ENCODE measurements at places on chromosomes 2 and 18. TPM values are rescaled to one million over a fixed set of nuclear protein-coding genes. Genes with fewer than 3 reads are reported as not detected.
A peak's percentile ranks its signal among the peaks of the same experiment; 100 is the strongest.

The MCEE gene
- total RNA-seq = 21.2 TPM

- peak; percentile 65 for DNase-seq
Observed at GRCh38 chr2:205885492-205886099, 200.4 kb downstream of the INO80D start.

DNA sequence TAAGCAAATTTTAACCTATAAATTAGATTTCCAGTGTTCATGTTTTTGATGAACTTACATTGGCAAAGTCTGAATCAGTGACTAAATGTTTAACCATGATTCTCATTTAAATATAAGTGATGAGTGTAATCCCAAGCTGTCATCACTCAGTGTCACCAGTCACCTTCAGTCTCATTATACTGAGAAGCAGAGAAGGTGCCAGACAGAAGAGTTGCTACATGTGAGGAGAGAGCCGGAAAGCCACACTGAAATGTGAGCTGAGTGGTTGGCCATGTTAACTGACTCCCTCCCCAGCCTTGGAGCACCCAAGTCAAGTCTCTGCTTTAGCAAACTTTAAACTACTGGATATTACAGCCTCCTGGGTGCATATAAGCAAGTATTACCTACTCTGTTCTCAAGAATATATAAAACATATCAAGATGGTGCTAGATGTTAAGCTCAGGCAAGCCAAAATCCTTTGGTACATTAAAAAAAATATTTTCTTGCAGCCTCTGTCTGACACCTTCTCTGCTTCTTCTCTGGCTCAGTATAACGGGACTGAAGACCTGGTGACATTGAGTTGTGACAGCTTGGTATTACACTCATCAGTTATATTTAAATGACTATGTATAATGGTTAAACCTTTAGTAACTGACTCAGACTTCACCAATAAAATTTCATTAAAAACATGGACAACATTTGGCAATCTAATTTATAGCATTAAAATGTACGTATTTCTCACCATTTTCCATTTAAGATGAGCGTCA, 75.8 kb upstream of the MAP3K20 start:
- DNase-seq = no peak

DNA sequence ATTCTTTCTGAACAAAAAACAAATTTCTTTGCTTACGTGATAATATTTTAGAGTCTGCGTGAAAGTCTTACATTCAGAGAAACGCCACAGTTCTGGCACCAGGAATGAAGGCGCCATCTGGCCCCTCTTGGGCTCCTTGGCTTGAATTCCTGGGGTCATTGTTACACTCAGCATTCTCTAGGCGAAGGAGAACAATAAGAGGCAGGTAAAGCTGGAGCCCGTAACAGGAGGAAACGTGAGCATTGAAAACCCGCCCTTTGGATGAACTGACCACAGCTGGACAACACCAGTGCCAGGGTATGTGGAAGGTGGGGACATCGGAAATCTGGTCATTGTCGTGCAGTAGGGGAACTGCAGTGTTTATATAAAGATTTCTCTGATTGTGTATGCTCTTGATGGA, 144.8 kb downstream of the RNF152 start:
- DNase-seq = no peak

The MAPK4 gene
- not detected for total RNA-seq

The FOXD4L1 gene
- total RNA-seq = 0.41 TPM

DNA sequence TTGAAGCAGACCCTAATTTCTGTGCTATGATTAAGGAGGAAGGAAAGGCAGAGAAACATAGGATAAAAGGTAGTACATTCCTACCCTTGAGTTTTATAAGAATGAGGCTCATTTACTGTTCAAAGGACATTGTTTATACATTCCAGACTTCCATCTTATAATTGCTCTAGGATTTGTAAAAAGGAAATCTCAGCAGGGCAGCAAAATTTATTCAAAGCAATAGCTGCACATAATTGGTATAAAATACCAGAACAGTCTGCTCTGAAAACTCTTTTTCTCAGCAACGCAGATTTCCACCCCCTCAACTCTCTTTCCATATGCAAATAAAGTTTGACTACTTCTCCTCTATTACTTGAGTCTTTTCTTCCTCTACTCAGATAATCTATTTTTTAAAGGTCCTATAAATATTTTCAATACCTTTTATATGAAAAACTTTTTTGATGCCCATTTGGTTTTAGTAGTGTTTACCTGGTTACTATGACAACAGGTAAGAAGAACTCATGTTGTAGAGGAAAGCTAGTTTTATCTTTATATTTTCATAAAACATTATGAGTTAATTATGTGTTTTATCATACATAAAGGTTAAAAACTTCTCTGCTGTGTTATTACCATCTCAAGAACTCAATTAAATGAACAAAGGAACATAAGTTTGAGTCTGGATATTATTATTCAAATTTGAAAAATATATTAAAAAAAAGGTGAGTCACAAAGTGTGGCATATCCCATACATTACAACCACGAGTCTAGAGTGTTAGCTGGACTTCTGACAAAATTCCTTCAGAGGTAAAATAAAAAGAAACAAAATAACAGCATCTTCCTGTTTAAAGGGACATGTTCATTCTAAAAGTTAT, 19.9 kb downstream of the RBMS1 start:
- DNase-seq = no peak

The GATA6 gene
- not detected for total RNA-seq

DNA sequence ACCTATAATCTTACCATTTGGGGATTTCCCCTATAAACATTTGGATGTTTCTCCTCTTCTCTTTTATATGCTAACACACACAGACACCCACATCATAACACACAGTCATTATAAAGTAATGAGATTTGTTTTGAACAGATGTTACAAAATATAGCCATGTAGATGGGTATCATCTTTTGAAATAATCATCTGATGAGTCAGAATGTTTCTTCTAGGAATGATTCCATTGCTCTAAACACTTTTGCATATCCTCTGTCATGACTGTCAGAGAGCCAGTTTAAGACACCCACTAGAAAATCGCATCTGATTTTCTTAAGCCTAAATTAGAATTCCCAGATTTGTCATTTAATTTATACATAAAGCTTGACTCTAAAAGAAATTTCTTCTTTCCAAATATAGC, 442.6 kb downstream of the CMPK2 start:
- DNase-seq = no peak

The MYOM1 gene
- total RNA-seq = 5.5 TPM

- DNase-seq = no peak
Observed at GRCh38 chr18:14026199-14026598, 106.0 kb downstream of the ZNF519 start.

The FHOD3 gene
- not detected for total RNA-seq

The PLEKHA3 gene
- 40.6 TPM for total RNA-seq

DNA sequence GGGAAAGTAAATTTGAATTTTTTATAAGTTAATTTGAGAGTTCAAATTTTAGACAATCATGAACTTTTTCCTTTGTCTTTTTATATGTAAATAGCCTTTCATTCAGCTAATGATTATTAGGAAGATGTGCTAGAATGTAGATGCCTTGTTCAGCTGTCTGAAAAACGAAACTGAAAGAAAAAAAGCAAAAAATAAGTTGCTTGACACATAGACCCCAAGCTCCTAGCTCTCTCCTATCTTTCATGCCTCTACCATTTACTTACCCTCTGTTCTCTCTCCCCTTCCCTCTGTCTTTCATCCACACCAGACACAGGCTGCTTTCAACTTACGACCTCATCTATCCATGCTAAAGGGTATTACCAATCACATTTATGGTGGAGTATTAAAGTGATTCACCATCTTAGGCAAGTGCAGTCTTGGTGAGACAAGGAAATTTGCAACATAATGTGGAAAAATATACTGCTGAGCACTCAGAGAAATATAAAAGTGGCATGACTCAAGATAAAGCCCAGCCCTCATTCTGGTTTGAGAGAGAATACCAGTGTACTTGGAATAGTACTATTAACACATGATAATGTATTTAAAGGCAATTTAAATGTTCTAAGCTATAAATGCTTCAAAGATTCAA, 425.6 kb downstream of the SUCLG1 start:
- no peak for DNase-seq

The SCN9A gene
- not detected for total RNA-seq

GRCh38 chr2:216217904-216218260, 108.7 kb downstream of the XRCC5 start:
- DNase-seq = no peak

GRCh38 chr18:46338205-46338604, 234.0 kb downstream of the HAUS1 start:
- DNase-seq = no peak

The EFR3B gene
- 0.05 TPM for total RNA-seq

The DCC gene
- not detected for total RNA-seq

The UBE2F gene
- total RNA-seq = 35.2 TPM

The LCT gene
- total RNA-seq = 0.22 TPM

The UGT1A8 gene
- total RNA-seq = not detected

The CENPA gene
- not detected for total RNA-seq

- no peak for DNase-seq
Observed at GRCh38 chr2:239250216-239251081, 150.4 kb downstream of the HDAC4 start.

DNA sequence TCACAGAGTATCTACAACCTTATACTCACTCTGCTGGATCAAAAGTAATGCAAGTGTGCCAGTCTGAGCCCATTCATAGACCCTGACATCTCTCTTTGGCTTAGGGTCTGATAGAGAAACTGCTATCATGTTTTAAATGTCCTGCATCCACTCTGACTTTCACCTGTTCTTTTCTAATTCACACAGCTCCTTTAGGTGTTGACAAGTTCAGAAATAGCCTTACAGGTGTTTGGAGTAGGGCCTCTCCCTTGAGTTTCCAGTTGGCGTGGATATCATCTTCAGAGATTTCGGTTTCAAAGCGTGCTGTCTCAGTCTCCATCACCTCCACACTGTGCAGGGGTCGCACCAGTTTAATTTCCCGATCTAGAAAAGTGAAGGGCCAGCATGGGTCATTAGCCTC, 150.3 kb downstream of the PLEKHA3 start:
- no peak for DNase-seq

DNA sequence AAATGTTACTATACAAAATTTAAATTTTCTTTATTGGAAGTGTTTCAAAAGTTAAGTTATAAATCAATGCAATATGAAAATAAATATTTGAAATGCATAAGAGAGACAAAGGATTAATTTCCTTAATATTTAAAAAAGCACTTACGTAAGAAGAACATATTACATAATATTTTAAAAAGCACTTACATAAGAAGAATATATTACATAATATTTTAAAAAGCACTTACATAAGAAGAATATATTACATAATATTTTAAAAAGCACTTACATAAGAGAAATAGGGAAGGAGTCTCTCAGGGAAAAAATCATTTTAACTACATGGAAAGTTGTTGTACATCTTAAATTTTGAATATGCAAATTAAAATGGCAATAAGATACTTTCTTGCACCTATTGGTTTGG, 17.4 kb upstream of the B4GALT6 start:
- no peak for DNase-seq

GRCh38 chr2:104660991-104661390, 192.9 kb upstream of the POU3F3 start:
- no peak for DNase-seq

GRCh38 chr2:217790681-217791392, 212.0 kb downstream of the TNS1 start:
- no peak for DNase-seq

The MITD1 gene
- total RNA-seq = 66.5 TPM

DNA sequence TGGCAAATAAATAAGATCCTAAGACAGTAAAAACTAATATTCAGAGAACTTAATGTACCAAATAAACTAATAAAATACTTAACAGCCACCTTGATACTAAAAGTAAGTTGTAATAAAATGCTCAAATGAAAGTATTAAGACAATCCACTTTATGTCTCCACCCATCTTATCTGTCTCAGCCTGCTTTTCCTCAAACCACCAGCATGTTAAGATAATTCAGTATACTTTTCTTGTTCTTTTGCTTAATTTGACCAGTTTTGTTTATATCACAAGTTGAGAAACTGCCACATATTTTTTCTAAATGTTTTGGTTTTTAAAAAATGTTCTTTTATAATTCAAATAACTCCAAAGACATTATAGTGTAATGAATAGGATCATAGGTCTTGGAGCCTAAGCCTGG, 142.0 kb downstream of the MBD5 start:
- DNase-seq = no peak

The SPATA3 gene
- total RNA-seq = not detected

GRCh38 chr2:101678379-101678778, 19.1 kb upstream of the MAP4K4 start:
- no peak for DNase-seq

DNA sequence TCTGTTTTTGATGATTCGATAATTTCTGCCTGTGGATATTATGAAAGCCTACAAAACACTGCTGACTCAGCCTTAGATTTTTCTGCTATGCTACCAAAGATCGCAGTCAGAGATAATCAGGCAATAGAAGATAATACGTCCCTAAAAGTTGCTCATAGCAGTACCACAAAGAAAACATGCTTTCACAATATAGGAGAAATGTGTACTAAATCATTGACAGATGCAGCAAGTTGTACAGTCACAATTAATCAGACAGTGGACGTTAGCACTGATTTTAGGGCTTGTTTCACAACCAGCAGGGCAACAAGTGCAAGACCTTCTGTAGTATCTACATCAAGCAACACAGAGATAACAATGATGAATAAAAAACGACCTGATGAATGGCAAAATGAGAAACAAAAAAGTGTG, 19.5 kb downstream of the RBM44 start:
- DNase-seq = no peak

The PDE1A gene
- total RNA-seq = not detected

The PDE11A gene
- total RNA-seq = not detected
